T-helper 17 cell (primary cell): ENCODE measurements at places on chromosomes 4 and X. TPM values are rescaled to one million over a fixed set of nuclear protein-coding genes. Genes with fewer than 3 reads are reported as not detected.

DNA sequence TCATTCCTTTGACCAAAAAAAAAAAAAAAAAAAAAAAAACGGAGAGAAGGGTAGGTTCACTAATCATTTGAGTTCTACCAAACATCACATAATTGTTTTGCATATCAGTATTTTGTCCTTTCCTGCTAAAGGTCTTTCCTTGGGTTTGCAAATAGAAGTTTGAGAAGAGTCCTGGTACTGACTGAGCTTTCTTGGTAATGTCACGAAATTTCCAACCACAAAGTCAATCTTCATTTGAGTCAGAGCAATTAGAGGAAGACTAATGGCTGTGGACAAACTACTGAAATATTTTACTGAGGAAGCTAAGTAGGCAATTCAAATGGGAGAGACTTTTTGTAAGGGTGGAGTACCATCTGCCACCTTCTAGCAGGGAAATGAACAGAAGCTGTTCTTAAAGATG lies 21.7 kb upstream of the CD40LG start:
- no peak for DNase-seq
- H3K4me1 ChIP-seq = peaks cover 25% of the 10 kb centered on the region
- H3K36me3 ChIP-seq = no peaks in the 10 kb centered on the region
- H3K4me3 ChIP-seq = peak overlapping the region; percentile 39
- H3K27me3 ChIP-seq = no peaks in the 10 kb centered on the region
- H3K27ac ChIP-seq = peak overlapping the region; percentile 66

GRCh38 chr4:179478608-179479007 lies 2036.4 kb upstream of the AGA start:
- no peaks in the 10 kb centered on the region for H3K27me3 ChIP-seq
- H3K27ac ChIP-seq = no peak overlapping the region

TBX22 gene
- total RNA-seq = not detected

- peaks cover 24% of the 10 kb centered on the region for H3K4me1 ChIP-seq
- peak overlapping the region; percentile 98 for H3K27ac ChIP-seq
- peaks cover 3% of the 10 kb centered on the region for H3K36me3 ChIP-seq
- no peaks in the 10 kb centered on the region for H3K27me3 ChIP-seq
- H3K4me3 ChIP-seq = peak overlapping the region; percentile 88
- DNase-seq = no peak
Observed at GRCh38 chr4:153248641-153249198, 44.5 kb downstream of the TRIM2 start.

DNA sequence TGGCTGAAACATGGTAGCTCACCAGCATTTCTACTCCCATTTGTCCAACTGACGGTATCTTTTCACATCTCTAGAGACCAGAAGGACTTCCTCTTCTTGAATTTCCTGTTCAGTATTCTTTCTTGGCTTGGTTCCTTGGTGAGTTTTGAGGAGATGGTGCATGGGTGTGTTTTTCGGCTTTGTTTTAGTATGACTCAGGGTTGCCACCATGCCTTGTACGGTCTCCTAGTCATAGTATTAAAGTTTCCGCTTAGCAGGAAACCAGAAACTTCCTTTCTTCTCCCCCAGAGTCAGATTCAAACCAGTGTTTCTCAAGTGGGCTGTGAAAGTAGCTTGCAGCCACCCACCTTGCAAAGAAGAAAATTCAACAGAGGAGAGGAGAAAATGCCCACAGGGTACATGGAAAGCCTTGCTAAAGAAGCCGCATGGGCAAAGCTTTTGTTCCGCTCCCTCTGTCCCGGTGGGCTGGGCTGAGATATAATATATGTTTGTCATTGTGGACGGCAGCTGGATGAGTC lies 5.7 kb downstream of the CD99 start:
- no peaks in the 10 kb centered on the region for H3K27me3 ChIP-seq
- DNase-seq = no peak
- peak overlapping the region; percentile 98 for H3K27ac ChIP-seq
- H3K4me3 ChIP-seq = peak overlapping the region; percentile 72

GRCh38 chrX:3509934-3510333 lies 163.5 kb upstream of the MXRA5 start:
- H3K36me3 ChIP-seq = no peaks in the 10 kb centered on the region
- DNase-seq = no peak
- no peak overlapping the region for H3K27ac ChIP-seq
- no peaks in the 10 kb centered on the region for H3K27me3 ChIP-seq

POU3F4 gene
- total RNA-seq = not detected

ZC4H2 gene
- 6.6 TPM for total RNA-seq

DNA sequence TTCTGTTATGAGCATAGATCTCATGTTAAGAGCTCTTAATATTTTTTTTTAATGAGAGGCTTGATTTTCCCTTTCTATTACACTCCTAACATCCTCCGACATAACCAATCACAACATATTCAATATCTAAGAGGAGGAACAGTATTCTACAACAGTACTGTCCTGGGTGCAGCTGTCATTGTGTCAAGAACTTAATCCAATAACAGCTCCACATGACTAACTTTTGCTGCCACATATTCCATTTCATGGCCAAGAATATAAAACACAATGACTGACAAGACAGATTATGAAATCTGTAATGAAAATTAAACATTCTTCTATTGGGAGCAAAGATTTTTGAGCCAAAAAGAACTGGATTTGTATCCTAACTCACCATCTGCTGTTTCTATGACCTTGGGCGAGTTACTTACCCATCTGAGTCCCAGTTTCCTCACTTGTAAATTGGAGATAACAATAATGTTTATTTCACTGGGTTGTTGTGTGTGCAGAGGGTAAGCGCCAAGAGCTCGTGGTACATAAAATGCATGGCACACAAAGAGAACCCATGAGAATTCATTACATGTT lies 405.6 kb downstream of the SPRY1 start:
- H3K4me3 ChIP-seq = no peak overlapping the region
- H3K27me3 ChIP-seq = peaks cover 6% of the 10 kb centered on the region
- DNase-seq = no peak
- no peaks in the 10 kb centered on the region for H3K4me1 ChIP-seq
- no peak overlapping the region for H3K27ac ChIP-seq
